Stimulated activated CD4-positive, alpha-beta T cell treated with anti-CD3 and anti-CD28 coated beads, Interleukin-1b, Interleukin-23, amount 100 ng/mL, for 24 hours (primary cell): ENCODE measurements at places on chromosomes 3 and 15.

- DNase-seq: no peak
Observed at GRCh38 chr15:33586786-33587697, 276.3 kb downstream of the RYR3 start.

GRCh38 chr3:47010910-47011309, 31.4 kb downstream of the NBEAL2 start:
- no peak for DNase-seq

DNA sequence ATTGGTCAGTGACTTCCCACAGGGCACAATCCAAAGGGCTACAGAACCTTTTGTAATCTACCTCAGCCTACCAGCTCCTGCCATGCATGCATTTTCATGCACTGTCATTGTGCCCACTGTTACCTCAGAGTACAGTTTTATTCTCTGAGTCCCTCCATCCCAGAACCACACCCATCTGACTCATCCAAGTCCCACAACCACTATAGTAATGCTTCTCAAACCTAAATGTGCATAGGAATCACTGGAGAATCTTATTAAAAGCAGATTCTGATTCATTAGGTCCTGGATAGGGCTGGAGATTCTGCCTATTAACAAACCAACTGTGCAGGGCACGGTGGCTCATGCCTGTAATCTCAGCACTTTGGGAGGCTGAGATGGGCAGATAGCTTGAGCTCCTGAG, 3.7 kb upstream of the B3GALNT1 start:
- DNase-seq: no peak

- DNase-seq: no peak
Observed at GRCh38 chr15:73331991-73332925, 36.5 kb downstream of the HCN4 start.

- no peak for DNase-seq
Observed at GRCh38 chr15:66128116-66128680, 125.4 kb downstream of the MEGF11 start.

- no peak for DNase-seq
Observed at GRCh38 chr3:94406595-94406994, 343.7 kb downstream of the NSUN3 start.

- DNase-seq: no peak
Observed at GRCh38 chr3:100184948-100185570, 70.8 kb upstream of the FILIP1L start.

- no peak for DNase-seq
Observed at GRCh38 chr3:29429055-29429679, 148.3 kb downstream of the RBMS3 start.

GRCh38 chr3:194824701-194825111, 139.0 kb downstream of the FAM43A start:
- no peak for DNase-seq

- no peak for DNase-seq
Observed at GRCh38 chr3:55097441-55097840, 169.6 kb upstream of the LRTM1 start.
